ENCODE measurements at places on chromosomes 5 and 9.
A peak's percentile ranks its signal among the peaks of the same experiment; 100 is the strongest.

- DNase-seq: no peak
Measured at GRCh38 chr5:107815109-107815508, 144.4 kb upstream of the EFNA5 start.

- no peak for DNase-seq
Measured at GRCh38 chr5:2626572-2626971, 124.9 kb downstream of the IRX2 start.

GRCh38 chr5:36675282-36675681 lies 68.9 kb downstream of the SLC1A3 start:
- no peak for DNase-seq

- no peak for DNase-seq
Measured at GRCh38 chr5:179065703-179066102, 5.5 kb downstream of the ZNF354C start.

DNA sequence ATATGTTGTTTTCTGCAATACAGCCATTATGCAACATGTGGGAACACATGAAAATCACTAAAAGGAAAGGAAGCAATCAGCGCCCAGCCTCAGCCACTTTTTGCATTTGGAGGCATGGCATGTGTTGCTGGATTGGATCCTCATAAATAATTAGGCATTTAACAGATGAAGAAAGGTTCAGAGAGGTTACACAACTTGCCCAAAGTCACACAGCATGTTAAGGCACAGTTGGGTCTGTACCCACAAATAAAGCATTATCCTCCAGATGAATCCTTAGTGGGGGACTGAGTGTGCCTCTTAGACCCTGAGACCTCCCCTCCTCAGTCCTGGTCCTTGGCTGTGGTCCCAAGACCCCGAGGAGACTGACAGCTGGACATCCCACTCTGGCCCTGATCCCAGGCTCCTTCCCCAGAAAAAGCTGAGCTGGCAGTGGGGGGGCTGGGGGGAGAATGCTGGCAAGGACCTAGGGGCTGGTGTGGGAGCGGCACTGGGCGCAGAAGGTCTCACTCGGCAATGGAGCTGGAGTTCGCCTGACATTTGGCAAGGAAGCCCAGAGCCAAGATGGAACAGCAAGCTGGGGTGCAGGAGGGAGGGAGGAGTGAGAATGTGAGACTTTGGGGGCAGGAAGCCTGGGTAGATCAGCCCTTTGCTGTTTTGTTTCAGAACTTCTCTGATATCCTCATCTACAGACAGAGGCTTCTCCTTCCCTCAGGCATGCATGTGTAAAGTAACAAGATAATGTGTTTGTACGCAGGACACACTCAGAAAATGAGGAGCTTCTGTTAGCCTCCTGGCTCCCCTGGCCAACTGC lies 6.9 kb upstream of the AKNA start:
- DNase-seq: no peak

GRCh38 chr9:97853056-97853843 lies at the start of gene FOXE1:
FOXE1 (plus strand) TSS chr9:97853226; CDS start chr9:97853915, 689 bp downstream.
- no peak for DNase-seq

- DNase-seq: peak; percentile 53
Measured at GRCh38 chr5:36417668-36418067, 116.0 kb upstream of the RANBP3L start.

DNA sequence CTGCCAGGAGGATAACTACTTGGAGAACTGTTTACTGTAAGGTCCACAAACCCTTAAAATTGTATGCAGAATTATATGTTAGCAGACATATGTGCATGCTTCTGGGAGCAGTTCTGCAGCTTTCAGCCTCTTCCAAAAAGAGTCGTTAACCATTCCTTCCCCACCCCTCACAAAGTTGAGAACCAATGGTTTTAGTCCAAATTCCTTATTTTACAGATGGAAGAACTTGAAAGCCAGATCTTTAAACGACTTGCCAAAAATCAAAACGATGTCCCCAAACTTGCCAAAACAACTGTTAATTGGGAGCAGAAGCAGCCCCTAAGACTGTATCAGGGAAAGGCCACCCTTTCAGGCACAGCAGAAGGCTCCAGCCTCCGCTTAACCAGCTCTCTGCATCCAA lies 266.4 kb upstream of the ANKRD55 start:
- DNase-seq: no peak

GRCh38 chr9:124665391-124666058 lies 105.6 kb downstream of the NR6A1 start:
- peak; percentile 96 for DNase-seq

- DNase-seq: no peak
Measured at GRCh38 chr9:11340654-11341053, 727.9 kb upstream of the PTPRD start.

- DNase-seq: peak; percentile 77
Measured at GRCh38 chr5:156888520-156888919, 38.4 kb downstream of the PPP1R2B start.

- DNase-seq: no peak
Measured at GRCh38 chr9:109002141-109002540, 11.2 kb downstream of the CTNNAL1 start.

DNA sequence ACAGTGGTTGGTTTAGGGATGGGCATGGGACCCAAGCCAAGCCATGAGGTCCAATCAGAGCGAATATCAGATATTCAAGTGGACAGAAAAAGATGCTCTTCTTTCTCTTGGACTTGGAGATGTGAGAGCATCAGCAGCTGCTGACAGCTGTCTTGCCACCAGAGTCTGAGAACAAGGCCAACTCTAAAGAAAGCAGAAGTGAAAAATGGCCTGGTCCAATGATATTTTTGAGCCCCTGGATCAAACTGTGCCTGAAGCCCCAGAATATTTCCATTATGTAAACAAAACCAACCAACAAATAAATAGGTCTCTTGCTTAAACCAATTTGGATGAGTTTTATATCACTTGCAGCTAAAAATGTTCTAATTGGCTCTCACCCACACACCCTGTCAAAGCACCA lies 30.7 kb upstream of the JADE2 start:
- no peak for DNase-seq

DNA sequence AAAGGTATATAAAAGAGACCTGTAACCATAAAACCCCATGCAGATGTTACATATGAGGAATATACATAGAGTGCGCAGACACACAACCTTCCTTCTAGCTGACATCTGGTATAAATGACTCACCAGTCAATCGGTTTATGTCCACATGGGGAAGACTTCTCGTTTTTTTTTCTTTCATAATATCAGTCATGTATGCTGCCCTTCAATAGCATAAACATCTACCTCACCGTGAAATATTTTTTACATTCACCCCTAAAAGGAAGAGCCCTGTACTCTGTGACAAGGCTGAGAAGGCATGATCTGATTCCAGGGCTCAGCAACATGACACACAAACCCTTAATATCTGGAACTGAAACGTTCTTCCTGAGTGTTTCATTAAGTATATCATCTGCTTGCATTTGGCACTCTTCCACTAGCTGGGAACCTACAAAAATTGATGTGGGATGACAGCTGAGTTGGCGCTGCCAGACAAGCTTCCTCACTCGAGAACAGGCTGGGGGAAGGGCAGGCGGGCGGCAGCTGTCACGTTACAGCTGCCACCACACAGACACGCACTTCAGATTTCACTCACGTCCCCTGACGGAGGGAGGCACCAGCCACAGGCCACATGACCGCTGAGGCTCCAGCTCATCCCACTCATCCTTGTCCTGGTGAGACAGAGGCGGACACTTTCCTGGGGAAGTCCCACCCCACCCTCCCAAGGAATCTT lies 74.2 kb downstream of the SHB start:
- no peak for DNase-seq

DNA sequence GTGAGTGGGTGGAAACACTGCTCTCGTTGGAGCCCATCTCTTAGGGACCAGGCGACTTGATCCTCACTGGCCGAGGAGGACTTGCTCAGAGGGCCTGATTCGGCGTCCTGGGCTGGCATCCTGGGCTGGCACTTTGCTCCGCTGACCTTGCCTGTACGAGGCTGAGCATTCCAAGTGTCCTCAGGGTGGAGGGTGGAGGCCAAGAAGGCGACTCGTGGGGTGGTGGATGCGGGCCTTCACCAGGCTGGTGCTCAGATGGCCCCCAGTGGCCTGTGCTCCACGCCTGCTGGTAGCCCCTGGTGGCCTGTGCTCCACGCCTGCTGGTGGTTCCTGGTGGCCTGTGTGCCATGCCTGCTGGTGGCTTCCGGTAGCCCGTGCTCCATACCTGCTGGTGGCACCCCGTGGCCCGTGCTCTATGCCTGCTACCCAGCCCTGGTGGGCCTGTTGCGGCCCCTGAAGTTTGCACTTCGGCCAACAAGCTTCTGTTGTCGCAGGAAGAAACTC lies 42.9 kb downstream of the PHF2 start:
- DNase-seq: no peak

DNA sequence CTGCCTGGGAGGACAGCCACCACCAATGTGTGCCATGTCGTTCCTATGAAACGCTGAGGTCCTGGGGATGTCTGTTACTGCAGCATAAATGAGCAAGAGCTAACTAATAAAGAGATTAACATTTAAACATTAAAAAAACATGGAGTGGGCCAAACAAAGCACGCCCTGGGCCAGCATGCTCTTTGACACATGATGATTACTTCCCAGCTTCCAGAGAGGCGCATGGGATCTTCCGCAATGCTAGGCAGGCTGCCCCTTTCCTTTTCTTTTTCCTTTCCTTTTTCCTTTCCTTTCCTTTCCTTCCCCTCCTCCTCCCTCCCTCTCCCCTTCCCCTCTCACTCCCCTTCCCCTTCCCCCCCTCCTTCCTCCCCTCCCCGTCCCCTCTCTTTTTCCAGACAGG lies 10.6 kb upstream of the TENT4A start:
- no peak for DNase-seq

DNA sequence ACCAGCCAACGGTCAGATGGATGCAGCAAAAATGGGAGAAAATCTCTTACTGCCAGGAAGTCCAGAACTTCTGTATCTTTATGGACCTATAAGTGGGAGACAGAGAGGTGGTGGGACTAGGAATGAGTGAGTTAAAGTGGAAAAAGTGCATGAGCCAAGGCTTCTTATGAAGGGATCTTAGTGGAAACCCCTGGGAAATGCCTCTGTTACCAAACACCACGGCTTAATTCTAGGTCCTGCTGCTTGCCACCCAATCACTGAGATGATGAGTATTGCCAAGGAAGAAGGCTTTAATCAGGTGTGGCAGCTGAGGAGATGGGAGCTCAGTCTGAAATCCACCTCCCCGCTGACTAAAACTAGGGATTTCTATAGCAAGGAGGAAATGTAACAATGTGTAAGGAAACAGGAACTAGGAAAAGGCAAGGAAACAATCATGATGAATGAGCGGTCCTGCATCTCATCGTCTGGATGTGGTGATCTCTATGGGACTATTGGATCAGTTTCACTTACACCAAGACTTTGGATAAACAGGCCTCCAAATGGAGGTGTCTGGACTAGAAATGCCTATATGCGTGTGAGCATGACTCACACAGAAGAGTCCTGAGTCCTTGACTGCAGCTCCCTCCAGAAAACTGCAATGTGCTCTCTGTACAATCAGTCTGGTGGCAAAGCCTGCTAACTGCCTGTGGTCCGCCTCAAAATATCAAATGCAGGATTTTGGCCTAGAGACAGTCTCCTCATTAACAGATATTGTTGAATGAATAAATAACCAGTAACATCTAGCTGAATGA lies 98.2 kb upstream of the PRR16 start:
- peak; percentile 11 for DNase-seq

GRCh38 chr5:169153405-169153804 lies 147.5 kb downstream of the SLIT3 start:
- no peak for DNase-seq

DNA sequence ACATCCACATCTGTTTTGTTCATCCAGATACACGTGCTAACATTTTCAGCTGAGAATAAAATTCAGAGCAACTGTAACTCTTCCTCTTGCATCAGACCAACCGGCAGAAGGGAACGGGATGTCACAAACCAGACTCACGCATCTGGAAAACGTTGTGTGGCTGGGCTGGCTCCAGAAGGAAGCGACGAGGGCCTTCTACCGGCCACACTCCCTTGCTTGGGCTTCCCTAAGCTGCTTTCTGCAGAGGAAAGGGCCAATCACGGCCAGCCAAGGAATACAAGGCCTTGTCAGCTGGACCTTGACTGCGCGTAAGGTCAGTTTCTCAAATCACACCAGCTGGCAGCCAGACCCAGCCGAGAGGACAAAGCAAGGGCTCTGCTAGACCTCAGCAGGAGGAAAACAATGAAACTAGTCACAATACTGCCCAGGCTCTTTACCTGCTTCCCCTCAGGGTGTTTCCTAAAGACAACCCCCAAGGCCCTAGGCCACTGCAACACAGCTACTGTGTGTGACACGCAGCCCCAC lies 106.1 kb downstream of the THBS4 start:
- DNase-seq: no peak

DNA sequence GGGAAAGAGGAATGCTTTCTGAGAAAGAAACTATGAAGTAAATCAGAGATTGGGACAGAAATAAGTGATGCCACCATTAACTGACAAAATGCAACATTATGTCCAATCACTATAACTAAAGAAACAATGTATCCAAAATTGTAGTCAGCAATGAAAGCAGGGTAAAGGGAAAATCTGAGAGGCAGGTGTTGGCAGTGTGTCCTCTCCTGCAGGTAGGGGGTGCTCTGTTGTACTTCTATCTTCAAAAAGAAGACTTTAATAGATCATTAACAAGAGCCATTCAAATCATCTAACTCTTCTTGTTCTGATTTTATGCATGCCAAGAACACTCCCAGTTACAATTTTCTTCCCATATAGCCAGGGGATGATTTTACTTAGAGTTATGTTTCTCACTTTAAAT lies 1275.7 kb downstream of the PTPRD start:
- DNase-seq: no peak

DNA sequence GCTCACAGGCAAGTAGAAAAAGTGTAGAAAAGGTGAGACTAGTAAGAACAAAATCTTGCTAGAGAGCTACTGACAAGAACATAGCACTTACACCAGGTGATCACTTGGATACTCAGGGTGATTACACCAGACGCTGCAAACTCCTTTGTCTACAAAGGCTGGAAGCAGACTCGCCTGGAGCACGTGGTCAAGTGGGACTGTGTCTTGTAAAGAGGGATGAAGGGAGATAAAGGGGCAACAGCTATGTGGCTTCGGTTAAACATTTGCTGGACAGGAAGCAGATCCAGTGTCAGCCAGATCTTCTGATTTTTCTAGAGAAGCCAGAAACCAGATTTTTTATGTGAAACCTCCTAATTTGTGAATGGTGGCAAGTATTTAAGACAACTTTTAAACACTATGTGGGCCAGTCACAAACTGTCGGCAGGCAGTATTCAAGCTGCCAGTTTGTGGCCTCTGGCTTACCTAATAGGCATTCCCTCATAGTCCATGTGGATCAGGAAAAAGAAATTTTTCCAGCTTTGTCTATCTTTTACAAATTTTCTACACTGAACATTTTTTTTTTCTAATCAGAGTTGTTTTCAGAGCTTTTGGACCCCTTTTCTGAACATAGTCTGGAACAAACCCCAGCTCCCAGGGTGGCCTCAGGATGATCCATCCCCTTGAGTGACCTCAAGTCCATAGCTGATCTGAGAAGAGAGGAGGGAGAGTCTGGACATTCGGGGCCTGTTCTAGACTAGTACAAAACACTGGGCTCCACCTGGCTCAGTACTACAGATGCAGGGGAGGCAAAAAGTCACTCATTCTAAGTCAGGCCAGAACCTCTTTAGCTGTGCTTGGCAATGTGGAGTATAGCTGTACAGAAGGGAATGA lies 262.9 kb downstream of the ARRDC3 start:
- no peak for DNase-seq

DNA sequence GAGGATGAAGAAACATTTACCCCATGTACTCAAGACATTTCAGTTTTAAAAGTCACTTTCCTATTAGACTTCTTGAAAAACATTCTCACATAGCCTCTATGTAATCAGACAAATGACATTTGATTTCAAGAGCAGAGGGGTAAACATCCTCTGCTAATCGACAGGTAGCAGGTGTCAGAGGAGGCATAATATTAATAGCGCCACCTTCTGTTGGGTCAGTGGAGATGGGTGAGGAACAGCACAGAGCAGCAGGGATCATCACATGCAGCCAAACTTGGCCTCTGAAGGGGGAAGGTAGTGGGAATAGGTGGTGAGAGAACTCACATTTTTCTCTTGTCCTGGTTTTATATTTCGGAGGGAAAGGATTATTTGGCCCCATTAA lies 3.3 kb upstream of the LSM11 start:
- peak; percentile 16 for DNase-seq

All from renal cortical epithelial cell (primary cell).